ENCODE measurements at places on chromosomes 5 and 9.

- DNase-seq: no peak
These were observed 137.2 kb upstream of the FST start for GRCh38 chr5:53343187-53343586.

GRCh38 chr5:138981586-138981985 lies 106.5 kb upstream of the LRRTM2 start:
- peak; percentile 24 for DNase-seq

GRCh38 chr9:14895806-14896205 lies 14.4 kb downstream of the FREM1 start:
- DNase-seq: no peak

DNA sequence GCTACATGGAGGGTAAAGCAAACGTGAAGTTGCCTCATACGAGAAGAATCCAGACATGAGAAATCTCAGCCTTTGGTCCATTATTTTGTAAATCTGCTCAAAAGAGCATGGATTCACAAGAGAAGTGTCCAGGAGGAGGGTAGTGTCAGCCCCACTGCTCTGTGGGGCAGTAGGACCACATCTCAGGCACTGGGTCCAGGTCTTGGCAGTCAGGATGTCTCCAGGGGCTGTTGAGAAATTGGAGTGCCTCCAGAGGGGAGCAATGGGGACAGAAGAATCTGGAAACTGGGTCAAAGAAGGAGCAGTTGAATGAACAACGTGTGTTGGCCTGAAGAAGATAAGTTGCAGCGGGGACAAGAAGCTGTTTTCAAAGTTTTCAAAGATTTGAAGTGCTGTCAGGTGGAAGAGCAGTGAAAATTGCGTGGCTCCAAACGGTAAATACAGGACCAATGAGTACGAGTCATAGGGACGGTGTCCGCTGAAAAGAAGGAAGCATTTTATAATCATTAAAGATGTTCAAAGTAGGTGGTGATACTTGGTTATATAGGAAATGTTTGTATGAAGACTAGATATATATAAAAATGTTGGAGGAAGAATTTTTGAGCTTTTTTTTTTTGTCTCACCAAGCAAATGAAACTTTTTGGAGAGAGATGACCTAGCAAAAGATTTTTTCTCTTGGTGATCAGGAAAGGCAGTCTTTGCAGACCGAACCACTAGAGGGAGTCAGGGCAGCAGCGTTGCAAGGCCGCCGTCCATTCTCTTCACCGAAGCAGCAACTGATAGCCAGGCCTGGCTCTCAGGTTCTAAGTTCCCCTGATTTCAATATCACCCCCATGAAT lies 57.1 kb upstream of the ZBED3 start:
- DNase-seq: peak; percentile 64

DNA sequence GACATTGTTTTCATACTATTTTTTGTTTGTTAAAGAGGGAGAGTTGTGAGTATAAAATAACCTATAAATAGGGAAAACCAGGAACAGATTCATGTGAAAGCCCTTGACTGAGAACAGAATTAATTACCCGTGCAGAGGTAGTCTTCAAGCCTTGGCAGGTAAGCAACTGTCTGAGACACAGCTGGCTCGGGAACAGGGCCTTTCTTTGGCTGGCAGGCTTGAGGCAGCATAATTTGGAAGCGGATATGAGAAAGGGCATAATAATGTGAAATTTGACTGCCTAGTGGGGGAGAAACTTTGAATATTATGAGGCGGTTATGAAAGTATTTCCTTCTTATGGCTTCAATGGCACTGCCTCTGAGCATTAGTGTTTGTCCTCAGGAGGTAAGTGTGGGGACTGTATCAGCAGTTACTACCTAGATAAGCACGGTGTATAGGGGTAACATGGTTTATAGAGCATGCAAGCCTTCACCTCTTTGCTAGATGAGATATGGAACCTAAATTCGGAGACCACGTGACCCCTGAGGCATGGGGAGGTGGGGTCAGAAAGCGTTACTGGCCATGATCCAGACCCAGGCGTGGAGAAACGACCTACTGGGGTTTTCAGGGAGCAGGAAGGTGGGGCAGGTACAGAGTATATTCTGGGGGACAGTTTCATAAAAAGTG lies 210.2 kb upstream of the GAS1 start:
- no peak for DNase-seq

GRCh38 chr5:177489119-177489716 lies 8.2 kb downstream of the PDLIM7 start:
- DNase-seq: no peak

GRCh38 chr5:82719368-82719767 lies 357.8 kb downstream of the TMEM167A start:
- DNase-seq: no peak

DNA sequence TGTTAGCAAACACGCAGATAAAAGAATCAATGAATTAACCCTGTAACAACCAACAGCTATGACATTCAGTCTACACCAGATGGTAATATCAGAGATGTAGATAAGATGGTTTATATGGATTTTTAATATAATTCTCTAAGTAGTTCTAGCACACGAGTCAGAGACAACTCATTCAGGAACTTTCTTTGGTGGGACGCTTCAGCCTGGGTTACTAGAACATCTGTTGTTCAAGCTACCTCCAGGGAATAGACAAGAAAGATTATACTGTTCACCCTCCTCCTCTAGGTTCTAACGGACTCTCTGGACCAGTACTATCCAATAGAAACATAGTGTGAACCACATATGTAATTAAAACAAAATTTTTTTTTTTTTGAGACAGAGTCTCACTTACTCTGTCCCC lies 73.8 kb downstream of the RAPGEF1 start:
- no peak for DNase-seq

- no peak for DNase-seq
These were observed 38.9 kb upstream of the TNFSF15 start for GRCh38 chr9:114844766-114845165.

DNA sequence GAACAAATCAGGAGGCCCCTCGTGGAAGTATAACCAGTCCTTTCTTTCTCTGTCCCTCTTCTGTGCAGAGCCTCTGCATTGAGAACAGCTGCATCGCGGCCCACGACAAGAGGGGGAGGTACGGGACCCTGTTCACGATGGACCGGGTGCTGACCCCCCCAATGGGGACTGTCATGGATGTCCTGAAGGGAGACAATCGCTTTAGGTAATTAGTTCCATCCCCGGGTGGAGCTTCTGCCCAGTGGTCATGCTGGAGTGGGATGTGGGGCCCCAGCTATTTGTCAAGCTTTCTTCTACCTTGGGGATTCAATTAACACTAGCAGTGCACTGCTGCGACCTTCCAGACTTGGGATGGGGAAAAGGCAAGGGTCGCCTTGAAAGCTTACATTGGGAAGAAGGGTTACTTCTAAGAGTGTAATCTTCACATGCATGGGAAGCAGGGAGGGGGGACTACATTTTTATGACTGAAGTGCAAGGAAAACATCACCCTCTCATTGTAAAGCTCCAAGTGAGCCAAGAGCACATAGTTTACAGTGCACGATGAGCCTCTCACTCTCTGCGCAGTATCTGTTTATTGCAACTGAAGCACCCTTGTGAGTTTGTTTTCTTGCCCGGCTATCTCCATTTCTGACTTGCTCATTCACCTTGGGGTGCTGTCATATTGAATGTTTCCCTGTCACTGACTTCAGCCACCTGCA lies 27.0 kb downstream of the TGFBI start:
- no peak for DNase-seq

GRCh38 chr9:92141144-92142129 lies 26.2 kb upstream of the SPTLC1 start:
- no peak for DNase-seq

DNA sequence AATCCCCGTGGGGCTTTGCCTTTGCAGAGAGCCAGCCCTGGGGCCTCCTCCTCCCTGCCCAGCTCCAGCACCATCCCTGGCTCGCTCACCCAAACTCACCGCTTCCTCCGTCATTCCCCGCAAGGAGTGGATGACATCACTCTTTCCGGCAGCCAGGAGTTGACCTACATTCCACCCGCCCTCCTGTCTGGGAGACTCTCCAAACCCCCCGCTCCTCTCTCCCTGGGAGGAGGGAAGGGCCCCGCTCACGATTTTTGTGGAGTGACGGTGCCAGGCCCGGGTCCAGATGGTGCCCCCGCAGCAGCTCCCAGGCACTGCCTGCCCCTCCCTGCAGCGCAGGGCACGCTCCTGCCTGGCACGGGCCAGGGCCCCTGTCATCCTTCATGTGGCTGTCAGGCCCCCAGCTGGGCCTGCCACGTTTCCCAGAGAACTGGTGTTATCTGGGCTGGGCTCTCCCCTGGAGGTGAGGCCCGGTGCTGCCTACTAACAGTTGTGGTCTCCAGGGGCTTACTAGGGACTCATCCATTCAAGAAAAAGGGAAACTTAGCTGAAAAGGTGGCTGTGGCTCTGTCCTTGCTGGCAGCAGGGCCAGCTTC lies 52.3 kb downstream of the NTNG2 start:
- DNase-seq: no peak

GRCh38 chr5:59446356-59446755 lies 447.2 kb downstream of the PDE4D start:
- no peak for DNase-seq

GRCh38 chr5:151144275-151144674 lies 13.3 kb downstream of the ANXA6 start:
- no peak for DNase-seq
